Natural killer cell treated with Interleukin-12 subunit alpha and Interleukin-12 subunit beta and Interleukin-15 and Interleukin-18, amount 100 ng/mL, for 72 hours (primary cell): ENCODE measurements at places on chromosomes 2 and 18.

DNA sequence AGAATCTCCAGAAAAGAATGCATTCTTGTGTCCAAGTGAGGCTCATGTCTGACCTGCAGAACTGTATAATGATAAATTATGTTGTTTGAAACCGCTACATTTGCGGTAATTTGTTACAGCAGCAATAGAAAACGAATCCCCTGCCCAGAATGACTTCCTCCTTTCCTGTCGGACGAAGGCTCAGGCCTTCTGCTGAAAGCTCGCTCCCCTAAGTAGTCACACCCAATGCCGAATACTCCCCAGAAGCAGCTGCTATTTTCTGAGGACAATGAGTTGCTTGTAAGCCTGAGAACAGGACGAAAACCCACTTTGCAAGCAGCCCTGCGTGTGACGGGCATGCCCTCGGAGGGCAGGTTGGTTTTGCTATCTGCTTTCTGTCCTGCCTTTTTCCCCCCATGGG, 27.7 kb upstream of the PTPN4 start:
- no peak for DNase-seq

- DNase-seq: no peak
Measured at GRCh38 chr2:104521247-104521646, 332.7 kb upstream of the POU3F3 start.

GRCh38 chr2:39781697-39782096, 2.6 kb upstream of the THUMPD2 start:
- no peak for DNase-seq

- no peak for DNase-seq
Measured at GRCh38 chr18:31428211-31428610, 19.3 kb upstream of the DSG3 start.

DNA sequence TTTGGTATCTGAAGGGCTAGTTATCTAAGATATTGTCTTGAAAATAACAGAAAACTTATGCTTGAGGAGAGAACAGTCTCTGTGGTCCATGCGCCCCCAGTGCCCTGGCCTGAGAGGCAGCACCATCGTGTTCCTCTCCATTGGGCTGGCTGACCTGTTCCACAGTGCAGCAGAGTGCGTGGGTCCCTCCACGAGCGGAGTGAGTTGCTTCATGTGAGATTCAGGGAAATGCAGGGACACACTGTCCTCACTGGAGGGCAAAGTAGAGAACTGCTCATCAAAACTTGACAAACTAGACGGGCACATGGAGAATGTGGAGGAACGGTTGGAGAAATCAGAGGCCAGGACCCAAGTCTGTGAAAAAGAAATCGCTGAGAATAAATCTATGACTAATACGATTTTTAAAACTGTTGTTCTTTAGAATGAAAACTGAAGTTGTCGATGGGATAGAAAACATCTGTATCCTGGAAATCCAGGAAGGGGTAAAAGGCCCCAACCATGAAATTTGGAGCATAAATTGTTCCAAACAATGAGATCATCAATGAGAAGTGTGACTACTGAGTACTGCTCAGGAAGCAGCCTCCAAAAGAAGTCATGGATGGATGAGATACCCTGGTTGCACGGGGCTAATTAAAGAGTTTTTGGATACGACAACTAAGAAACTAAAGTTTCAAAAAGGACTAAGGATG, 58.1 kb downstream of the REV1 start:
- DNase-seq: no peak

- DNase-seq: no peak
Measured at GRCh38 chr2:218074031-218074430, 5.0 kb downstream of the RUFY4 start.

DNA sequence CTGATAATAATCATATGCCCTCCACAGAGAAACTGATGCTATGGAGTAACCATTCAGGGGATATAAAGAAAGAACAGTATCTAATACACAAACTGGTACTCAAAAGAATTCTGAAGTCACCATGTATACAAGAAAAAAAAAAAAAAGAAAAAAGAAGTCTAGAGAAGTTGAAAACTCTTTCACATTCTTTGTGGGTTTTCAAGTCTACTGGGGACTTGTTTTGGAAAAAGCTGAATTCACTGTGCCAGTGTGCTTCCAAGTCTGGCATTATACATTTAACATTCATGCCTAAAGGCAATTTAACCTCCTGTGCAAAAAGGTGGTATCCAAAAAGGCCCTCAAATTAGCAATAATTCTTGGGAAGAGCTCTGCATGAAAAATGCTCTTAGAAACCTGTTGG, 94.8 kb upstream of the ITGB6 start:
- no peak for DNase-seq

DNA sequence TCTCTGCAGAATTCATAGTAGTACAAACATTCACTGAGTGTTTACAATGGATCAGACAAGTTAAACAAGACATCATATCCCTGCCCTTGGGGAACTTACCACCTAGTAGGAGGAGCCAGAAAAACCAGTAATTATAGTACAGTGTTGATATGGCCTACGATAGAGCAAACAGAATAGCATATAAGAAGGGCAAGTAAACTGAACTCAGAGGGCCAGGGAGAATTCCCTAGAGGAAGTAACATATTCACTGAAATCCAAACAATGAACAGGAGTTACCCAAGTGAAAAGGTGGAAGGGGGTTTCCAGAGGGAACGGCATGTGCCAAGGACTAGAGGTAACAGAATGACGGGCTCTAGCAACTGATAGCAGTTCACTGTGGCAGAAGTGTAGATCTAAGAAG, 34.1 kb downstream of the NHEJ1 start:
- no peak for DNase-seq

GRCh38 chr2:130371723-130372054, 15.8 kb downstream of the PTPN18 start:
- no peak for DNase-seq

GRCh38 chr2:126534478-126534877, 121.5 kb upstream of the GYPC start:
- no peak for DNase-seq

DNA sequence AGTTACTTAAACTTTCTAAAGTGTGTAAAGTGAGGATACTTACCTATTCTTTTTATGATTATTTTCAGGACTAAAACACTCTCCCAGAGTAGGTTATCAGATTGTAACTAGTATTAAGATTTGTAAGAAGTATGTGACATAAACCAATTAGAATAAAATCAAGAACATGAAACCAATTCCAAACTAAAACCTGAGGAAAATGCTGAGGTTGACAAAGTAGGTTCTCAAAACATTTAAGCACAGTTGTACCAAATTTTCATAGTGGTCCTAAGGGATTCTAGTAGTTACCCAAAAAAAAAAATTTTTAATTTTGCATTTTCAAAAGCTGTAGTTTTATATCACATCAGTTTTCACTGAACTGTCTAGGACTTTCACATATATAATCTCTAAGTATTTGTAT, 157.3 kb downstream of the MEMO1 start:
- no peak for DNase-seq

DNA sequence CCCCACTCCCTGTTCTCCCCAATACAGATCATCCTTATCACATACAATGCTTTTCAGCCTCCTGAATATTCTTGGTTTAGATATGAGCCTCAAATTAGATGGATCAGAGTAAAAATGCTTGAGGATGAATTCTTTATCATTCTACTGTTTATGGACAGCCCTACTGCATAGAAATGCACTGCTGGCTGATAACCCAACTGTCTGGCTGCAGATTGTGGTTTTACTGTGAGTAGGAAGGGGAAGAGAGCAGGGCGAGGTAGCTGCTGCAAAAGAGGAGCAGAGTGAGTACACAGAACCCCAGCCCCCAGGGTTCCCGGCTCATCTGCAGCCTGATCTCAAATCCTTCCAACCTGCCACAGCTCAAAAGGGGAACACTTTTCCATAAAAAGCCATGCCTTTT, 29.4 kb upstream of the NCOA1 start:
- no peak for DNase-seq

DNA sequence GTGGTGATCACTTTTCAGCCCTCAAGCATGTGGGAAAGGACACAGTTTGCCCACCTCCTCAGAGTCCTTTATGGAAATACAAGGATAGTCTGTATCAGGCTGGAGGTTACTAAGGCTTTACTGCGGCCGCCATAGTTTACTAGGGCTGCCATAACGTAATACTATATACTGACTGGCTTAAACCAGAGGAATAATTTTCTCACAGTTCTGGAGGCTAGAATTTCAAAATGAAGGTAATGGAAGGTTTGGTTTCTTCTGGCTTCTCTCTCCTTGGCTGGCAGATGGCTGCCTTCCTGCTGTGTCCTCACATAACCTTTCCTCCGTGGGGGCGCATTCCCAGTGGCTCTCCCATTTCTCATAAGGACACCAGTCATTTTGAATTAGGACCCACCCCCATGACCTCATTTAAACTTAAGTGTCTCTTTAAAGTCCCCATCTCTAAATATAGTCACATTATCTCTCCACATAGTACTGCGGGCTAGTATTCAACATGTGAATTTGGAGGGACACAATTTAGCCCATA, 12.5 kb upstream of the ATIC start:
- no peak for DNase-seq

GRCh38 chr18:27901424-27902226, 275.3 kb downstream of the CDH2 start:
- no peak for DNase-seq

DNA sequence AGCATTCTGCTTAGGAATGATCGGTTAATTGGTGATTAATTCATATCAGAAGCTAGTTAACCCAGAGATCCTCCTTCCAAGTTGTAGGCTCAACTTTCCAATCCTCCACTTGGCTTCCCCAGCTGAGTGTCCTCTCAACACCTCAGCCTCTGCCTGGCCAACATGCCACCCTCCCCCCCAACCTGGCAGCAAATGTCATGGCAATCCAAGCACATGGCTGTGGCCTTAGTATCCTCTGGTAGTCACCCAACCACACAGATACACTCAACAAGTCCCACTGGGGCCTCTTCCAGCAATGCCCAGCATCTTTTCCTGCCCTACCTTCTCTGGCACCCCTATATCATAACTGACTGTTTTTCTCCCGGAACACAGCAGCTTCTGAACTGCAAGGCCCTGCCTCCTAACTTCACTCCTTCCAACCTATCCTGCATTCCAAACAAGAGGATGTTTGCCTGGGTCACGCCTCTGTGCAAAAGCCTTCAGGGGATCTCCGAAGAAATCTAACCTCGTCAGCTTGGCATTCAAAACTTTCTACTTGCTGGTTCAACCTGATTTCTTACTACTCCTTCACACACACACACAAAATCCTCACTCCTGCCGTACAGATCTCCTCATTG, 195.0 kb downstream of the CYP26B1 start:
- no peak for DNase-seq

GRCh38 chr18:36461551-36461987, 164.1 kb downstream of the FHOD3 start:
- no peak for DNase-seq

DNA sequence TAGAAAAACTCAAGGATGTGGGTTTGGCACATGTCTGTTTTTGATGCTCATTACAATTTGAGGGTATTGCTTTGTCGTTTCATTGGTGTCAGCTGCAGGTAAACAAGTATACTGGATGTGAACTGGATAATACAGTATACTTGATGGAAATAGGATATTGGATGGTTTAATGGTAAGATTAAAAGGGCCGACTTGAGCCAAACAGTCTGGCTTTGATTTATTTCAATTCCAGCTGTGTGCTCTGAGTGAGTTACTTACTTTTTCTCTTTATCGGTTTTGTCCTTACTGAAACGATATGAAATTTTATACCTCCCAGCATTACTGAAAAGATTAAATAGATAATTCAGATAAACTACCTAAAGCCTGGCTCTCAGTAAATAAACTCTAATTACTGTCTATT, 227.6 kb downstream of the ASXL3 start:
- no peak for DNase-seq

- peak; percentile 58 for DNase-seq
Measured at GRCh38 chr2:121187982-121188411, 97.0 kb downstream of the TFCP2L1 start.

GRCh38 chr2:42132966-42133641, 36.0 kb upstream of the EML4 start:
- peak; percentile 89 for DNase-seq

GRCh38 chr2:210687786-210688470, 131.5 kb downstream of the CPS1 start:
- DNase-seq: no peak

DNA sequence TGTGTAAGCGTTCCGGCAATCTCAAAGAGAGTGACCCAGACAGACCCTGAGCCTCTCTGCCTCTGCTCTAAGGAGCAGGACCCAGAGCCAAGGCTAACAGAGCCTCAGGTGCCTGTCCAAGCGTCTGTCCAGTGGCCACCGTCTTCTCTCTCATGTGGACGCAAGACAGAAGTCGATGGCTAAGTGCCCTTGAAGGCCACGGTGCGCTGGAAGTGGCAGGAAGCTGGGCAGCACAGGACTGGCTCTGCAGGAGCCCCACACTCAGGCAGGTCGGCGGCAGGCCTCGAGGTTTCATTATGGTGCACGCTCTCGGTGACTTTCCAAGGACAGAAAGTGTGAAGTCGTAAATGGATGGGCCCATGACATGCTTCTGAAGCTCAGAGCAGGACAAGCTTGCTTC, 49.1 kb downstream of the HDAC4 start:
- DNase-seq: no peak

DNA sequence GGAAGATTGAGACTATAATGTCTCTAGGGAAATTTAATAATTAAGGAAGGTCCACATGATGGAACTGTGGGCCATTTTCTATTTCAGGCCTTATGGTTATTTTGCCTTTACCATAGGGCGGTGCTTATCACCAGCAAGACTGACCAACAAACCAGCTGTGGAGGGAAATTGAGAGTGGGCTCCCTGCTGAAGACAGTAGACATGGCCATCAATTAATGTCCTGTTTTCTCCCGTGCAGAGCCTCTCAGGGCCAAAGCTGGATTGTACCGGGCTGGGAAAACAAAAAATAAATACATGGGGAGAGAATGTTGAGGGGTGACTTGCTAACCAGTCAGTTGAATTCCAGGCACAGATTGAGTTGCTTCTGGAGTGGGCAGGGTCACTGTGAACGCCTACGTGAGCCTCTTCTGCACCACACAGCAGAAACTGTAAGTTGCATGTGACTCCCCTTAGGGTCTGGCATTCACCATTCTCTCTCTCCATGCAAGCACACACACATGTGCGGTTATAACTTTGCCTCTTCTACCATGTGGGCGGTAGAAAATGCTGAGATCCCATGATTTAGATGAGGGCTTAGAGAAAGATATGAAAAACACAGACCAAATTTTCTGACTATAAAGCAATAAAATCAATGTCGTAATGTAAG, 128.5 kb downstream of the COPS8 start:
- no peak for DNase-seq

DNA sequence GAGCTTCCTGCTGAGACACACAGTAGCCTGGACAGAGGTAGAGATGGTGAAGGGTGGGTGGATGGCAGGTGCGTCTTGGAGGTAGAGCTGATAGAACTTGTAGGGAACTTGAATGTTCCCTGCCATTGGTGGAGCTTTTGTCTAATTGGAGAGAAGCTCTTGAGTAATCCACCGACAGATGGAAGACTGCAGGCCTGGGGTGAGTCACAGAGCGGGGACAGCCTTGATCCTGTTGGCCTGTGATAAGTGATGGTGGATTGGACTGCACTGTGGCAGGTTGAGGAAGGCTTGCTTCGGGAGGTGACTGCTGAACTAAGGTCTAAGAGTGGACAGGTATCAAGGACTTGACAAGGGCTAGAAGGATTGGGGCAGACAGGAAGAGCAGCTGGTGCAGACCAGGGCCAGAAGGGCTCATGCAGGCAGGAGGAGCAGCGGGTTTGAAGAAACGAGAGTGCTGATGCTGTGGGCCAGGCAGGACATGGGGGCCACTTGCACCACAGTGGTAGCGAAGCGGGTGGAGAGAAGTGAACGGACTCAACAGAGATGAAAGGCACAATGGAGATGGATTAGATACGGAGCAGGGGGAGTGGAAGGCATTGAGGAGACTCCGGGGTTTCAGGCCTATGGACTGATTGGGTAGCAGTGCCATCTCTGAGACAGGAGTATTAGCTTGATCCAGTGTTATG, 16.3 kb downstream of the CABLES1 start:
- no peak for DNase-seq

GRCh38 chr2:47024046-47024445, 108.4 kb upstream of the MCFD2 start:
- DNase-seq: no peak
